H4 (cell line): ENCODE measurements at places on chromosomes 11 and 22.

GRCh38 chr11:72683782-72684200, 9.6 kb upstream of the PDE2A start:
- DNase-seq, result peak; percentile 24

GRCh38 chr11:80024119-80024518, 583.3 kb upstream of the TENM4 start:
- DNase-seq, result no peak

GRCh38 chr22:17930455-17931313, 93.7 kb downstream of the MICAL3 start:
- no peak for DNase-seq

GRCh38 chr22:48724899-48725298, 1102.8 kb downstream of the BRD1 start:
- no peak for DNase-seq
